ENCODE measurements at places on chromosomes 5 and 9.

DNA sequence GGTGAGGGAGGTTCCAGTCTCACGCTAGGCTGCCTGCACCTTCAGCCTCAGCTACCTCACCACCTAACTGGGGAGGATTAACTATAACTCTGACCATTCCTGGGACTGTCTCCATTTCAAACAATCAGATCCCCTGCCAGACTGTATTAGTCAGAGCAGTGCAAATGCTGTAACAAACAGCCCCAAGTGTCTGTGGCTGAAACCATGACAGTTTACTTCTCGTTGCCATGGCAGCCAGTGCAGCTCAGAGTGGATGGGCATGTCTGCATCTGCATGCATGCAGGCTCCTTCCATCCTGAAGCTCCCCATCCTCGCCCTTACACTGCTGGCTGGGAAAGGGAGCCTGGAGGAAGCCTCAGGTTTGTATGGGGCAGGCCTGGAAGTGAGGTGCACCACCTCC, 86.7 kb downstream of the KCNIP1 start:
- DNase-seq, result no peak

- DNase-seq, result no peak
These were observed 87.3 kb downstream of the NTNG2 start for GRCh38 chr9:132249123-132249522.

GRCh38 chr5:170327829-170328228, 30.3 kb upstream of the LCP2 start:
- no peak for DNase-seq

GRCh38 chr9:95283673-95284072, 33.8 kb downstream of the FANCC start:
- DNase-seq, result no peak

GRCh38 chr9:17824191-17824590, 245.3 kb downstream of the SH3GL2 start:
- peak; percentile 45 for DNase-seq

- DNase-seq, result no peak
These were observed 171.4 kb downstream of the GRIA1 start for GRCh38 chr5:153661897-153662296.

- DNase-seq, result no peak
These were observed 69.0 kb upstream of the SMC2 start for GRCh38 chr9:104025104-104025503.

- no peak for DNase-seq
These were observed 15.0 kb downstream of the AGTPBP1 start for GRCh38 chr9:85726737-85727136.

DNA sequence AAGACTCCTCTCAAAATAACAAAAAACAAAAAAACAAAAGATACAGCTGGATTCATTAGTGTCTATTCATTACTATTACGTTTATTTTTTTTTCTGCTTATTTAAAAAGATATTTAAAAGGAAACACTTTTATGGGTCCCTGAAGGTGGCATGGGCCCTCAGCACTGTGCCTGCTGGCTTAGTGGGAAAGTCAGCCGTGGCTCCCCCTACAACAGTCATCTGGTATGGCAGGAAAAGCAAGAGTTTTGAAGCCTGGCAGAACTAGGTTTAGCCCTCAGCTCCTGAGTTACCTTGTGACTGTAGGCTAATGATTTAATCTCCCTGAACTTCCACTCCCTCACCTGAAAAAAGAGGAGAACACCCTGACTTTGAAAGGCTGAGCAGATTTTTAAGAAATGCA, 135.6 kb downstream of the GOLPH3 start:
- DNase-seq, result no peak

DNA sequence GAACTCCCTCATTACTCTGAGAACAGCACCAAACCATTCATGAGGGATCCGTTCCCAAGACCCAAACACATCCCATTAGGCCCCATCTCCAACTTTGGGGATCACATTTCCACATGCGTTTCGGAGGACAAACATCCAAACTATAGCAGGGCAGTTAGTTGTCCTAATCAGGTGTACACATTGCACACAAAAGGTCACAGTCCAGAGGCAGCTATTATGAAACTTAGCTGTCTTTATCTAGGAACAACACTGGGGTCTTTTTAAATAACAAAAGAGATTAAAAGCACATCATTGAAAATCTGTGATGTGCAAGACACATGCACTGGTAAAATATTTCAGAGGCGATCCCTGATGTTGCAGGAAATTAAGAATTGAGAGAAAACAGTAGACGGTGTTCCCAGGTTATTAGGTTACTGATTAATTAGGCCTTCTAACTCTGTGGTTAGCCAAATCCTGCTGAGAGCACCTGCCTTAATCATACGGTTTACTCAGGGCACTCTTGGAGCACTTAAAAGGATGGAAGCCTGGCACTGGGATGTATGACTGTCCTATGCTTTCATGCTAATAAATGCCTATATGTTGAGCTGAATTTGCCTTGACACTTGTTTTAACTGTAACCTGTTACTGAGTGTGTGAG, 1574.5 kb upstream of the WWC1 start:
- no peak for DNase-seq

DNA sequence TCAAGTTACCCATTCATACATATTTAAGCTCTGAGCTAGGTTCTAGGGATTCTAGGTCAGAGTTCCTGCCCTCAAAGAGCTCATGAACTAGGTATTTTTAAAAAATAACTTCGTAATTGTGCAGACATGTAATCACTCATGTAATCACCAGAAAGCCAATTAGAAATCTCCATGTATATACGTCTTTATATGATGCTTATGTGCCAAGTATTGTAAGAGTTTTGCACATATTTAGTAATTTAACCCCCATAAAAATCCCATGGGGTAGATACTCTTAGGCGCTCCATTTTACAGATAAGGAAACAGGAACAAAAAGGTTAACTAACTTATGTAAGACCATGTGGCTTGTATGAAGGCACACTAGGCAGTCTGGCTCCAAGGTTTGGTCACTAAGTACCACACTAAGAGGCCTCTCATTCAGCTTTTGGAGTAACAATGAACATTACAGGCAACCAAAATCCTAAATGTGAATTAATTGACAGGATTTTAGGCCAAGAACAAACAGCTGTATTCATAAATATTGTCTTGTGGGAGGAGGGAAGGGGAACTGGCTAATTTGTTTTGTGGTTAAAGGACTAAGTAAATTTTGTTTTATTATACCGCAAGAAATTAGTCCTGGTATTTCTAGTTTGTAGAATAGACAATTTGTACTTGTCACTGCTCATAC, 1.7 kb upstream of the OTULINL start:
- no peak for DNase-seq

GRCh38 chr5:136740228-136740627, 374.9 kb upstream of the TRPC7 start:
- DNase-seq, result peak; percentile 46

GRCh38 chr9:84317563-84317962, 23.0 kb downstream of the SLC28A3 start:
- no peak for DNase-seq

Data from fibroblast of skin of scalp (primary cell).